ENCODE measurements at places on chromosomes 5 and 9. TPM values are rescaled to one million over a fixed set of nuclear protein-coding genes. Genes with fewer than 3 reads are reported as not detected.

The ITK gene
- total RNA-seq, result 0.33 TPM

The HDHD3 gene
- 25.6 TPM for total RNA-seq

The ABCA1 gene
- total RNA-seq, result 7.9 TPM

DNA sequence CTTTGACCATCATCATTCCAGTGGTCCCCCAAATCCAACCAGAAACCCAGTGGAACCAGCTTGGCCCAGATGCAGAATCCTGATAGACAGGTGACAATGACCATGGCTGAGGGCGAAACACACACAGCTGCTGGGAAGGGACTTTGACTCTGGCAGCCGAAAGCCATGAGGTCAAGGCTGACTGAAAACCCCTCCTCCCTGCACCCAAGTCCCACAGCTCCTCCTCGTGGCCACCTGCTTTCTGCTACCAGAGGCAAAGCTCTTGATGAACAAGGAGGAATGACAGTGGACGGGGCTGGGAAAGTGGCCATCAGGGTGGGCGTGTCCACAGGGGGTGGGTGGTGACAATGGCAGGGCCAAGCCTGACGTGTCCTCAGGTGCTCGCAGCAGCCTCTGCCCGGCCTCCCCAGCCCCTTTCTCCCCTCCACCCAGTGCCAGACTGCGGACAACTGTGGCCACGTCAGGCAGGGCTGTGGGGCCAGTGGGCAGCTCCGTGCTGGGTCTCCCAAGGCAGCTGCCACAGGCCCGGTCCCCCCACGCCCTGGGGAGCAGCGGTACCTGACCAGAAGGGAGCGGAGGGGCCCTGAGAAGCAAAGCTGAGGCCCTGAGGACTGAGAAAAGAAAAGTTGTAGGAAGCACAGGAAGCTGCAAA is 30.8 kb upstream of the SARDH start:
- peak; percentile 54 for DNase-seq

- peak; percentile 60 for DNase-seq
These were observed 38.8 kb downstream of the NFX1 start for GRCh38 chr9:33329117-33329563.

DNA sequence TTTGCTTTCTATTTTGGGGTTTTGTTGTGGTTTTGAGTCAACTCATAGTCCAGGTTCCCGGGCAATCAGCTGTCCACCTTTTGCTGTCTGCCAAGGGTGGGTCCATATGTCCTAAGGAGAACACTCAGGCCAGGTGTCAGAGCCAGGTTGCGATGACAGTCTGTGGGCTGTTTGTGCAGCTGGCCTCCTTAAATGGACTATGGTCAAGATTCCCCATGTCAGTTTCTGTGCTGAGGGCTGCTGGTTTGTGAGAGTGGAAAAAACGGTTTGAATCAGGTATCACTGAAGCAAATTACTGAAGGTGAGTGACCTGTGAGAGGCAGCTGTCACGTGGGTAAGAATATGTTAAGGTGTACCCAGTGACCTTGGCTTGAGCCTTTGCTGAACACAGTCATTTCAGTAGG is 33.0 kb downstream of the SNX30 start:
- DNase-seq, result no peak

GRCh38 chr5:146209714-146210113 is 6.3 kb downstream of the RBM27 start:
- DNase-seq, result no peak

- DNase-seq, result no peak
These were observed 134.9 kb downstream of the ATG10 start for GRCh38 chr5:82106756-82107155.

GRCh38 chr9:132160802-132161742 is 786 bp upstream of the NTNG2 start:
- no peak for DNase-seq

Measured in right atrium auricular region (tissue), 2 donors.